ENCODE measurements at places on chromosomes 16 and 17. TPM values are rescaled to one million over a fixed set of nuclear protein-coding genes. Genes with fewer than 3 reads are reported as not detected.

Gene KRTAP2-3
- not detected for total RNA-seq

- no peak overlapping the region for H3K27ac ChIP-seq
- peaks cover 17% of the 10 kb centered on the region for H3K4me1 ChIP-seq
Measured at GRCh38 chr17:18993905-18994526, 10.5 kb downstream of the FAM83G start.

Gene PMFBP1
- 1.1 TPM for total RNA-seq

GRCh38 chr17:75913537-75914210, 9.0 kb upstream of the MRPL38 start:
- no peaks in the 10 kb centered on the region for H3K36me3 ChIP-seq
- H3K27ac ChIP-seq, result no peak overlapping the region
- H3K4me3 ChIP-seq, result no peak overlapping the region
- no peak for DNase-seq
- no peaks in the 10 kb centered on the region for H3K27me3 ChIP-seq

- H3K36me3 ChIP-seq, result peaks cover 5% of the 10 kb centered on the region
- H3K27me3 ChIP-seq, result no peaks in the 10 kb centered on the region
- no peak for DNase-seq
- H3K4me3 ChIP-seq, result peak overlapping the region; percentile 91
Measured at GRCh38 chr16:2428784-2429033, 538 bp upstream of the CCNF start.

DNA sequence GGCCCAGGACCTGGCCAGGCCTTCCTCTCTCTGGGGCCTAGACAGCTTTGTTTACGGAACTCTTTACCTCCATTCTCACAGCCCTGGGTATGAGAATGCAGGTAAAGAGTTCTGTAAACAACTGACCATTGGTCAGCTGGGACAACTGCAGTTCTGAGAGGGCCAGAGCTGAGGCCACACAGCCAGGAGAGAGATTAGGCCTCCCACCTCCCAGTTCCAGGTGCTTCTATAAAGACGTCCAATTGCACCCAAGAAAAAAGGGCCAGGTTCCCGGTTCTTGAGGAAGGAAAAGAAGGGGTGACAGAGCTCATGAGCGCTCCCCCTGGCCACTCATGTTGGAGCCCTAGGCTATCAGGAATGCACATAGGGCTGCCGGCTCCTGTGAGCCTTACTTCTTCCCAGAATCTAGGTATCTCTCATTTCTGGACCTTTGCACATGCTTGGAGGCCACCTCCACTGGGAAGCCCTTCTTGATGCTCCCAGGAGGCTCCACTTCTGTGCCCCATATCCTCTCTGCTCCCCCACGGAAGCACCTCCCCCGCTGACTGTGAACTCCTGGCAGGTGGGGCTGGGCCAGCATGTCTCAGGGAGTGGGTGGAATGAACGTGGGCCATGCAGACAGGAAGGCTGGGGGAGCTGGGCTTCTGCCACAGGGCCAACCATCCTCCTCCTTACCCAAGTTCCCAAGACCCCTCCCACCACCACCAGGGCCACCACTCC, 13.1 kb downstream of the CNGB1 start:
- H3K27ac ChIP-seq, result no peak overlapping the region
- H3K4me3 ChIP-seq, result no peak overlapping the region
- H3K27me3 ChIP-seq, result no peaks in the 10 kb centered on the region

DNA sequence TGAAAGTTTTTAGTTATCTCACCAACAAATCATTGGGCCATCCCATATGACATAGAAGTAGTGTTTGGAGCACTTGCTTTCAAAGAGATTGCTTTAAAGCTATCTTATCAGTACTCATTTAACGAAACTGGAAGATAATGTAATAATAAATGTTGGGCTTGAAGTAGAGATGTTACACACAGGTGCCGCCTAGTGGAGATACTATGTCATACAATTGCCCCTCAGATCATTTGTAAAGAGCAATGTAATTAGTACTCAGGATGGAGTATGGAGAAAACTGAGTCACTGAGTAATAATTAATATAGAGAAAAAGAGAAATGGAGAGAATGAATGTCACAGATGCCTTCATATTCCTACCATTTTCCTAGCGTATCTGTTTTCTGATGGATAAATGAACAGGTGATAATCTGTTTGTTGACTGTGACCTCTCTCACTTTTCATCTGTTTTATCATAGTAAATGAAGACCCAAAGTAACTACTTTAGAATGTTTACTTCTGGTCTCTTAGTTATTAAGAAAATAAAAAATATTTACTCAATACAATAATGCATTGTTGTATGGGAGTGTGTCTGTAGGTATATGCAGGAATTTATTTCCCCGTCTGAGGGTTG, 80.4 kb downstream of the EFCAB5 start:
- H3K27me3 ChIP-seq, result no peaks in the 10 kb centered on the region
- H3K4me3 ChIP-seq, result no peak overlapping the region
- no peak for DNase-seq
- H3K36me3 ChIP-seq, result no peaks in the 10 kb centered on the region
- no peak overlapping the region for H3K27ac ChIP-seq

DNA sequence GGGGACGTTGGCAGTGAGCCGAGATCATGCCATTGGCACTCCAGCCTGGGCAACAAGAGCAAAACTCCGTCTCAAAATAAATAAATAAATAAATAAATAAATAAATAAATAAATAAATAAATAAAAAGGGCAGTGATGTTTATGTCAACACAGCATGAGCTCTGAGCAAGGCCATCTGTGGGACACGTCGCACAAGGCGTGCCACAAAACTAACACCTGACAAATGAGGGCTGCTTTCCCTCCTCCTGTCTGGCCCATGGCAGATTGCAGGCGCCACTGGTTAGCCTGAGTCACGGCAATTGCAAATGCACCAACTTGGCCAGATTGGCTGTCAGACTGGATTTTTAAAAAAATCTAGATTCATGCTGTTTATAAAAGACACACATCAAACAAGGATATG, 25.9 kb upstream of the SPNS3 start:
- no peak overlapping the region for H3K27ac ChIP-seq
- no peaks in the 10 kb centered on the region for H3K4me1 ChIP-seq
- H3K36me3 ChIP-seq, result no peaks in the 10 kb centered on the region
- H3K4me3 ChIP-seq, result no peak overlapping the region
- no peak for DNase-seq
- H3K27me3 ChIP-seq, result no peaks in the 10 kb centered on the region

DNA sequence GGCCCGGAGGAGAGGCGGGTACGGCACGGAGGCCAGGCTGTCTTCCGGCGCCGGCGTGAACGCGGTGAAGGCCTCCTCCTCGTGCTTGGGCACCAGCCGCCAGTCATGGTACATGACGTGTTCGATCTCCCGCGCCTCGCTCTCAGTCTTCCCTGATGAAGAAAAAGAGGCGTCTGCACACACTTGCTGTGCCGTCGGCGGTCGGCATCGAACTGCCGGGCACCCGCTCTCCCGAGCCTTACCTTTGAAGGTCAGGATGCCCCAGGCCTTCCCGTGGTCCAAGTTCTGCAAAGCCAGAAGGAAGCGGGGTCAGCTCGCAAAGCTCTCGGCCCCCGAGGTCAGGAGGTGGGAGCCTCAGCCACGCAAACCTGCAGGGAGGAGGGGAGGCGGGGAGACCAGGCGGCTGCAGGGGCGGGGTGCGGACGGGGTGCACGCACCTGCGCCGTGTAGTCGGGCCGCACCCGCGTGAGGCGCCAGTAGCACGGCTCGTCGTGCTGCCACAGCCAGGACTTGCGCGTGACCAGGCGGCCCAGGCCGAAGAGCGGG, at the start of gene EME2:
TSS of gene EME2 (plus strand) at position 449 of the 546 bp plus-strand sequence. CDS start 418 bp downstream, outside the sequence.
- no peaks in the 10 kb centered on the region for H3K27me3 ChIP-seq
- H3K36me3 ChIP-seq, result peaks cover 50% of the 10 kb centered on the region
- H3K4me3 ChIP-seq, result peak within 1 kb of the TSS; percentile 99
- DNase-seq, result no peak

Gene ACE
- 8.1 TPM for total RNA-seq

DNA sequence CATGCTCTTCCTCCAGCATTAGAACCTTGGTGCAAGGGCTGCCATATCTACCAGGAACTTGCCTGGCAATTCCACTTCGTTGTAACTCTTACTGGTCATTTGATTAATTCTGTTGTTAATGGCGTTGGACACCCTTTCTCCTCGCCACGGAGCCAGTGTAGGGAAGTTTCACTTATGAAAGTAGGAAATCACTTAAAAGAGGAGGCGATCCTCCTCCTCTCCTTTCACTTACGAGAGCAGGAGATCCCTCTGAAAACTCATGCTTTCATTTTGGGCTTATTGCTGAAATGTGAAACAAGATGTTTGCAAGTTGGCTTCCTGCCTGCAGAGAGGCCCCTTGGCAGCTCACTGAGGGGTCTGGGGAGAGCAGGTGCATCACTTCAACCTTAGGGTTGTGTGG, 226.0 kb downstream of the SNX29 start:
- no peaks in the 10 kb centered on the region for H3K27me3 ChIP-seq
- no peak overlapping the region for H3K4me3 ChIP-seq
- no peak for DNase-seq
- no peak overlapping the region for H3K27ac ChIP-seq
- H3K4me1 ChIP-seq, result peaks cover 8% of the 10 kb centered on the region

- peaks cover 30% of the 10 kb centered on the region for H3K4me1 ChIP-seq
- H3K27ac ChIP-seq, result no peak overlapping the region
- H3K4me3 ChIP-seq, result no peak overlapping the region
- H3K27me3 ChIP-seq, result no peaks in the 10 kb centered on the region
- H3K36me3 ChIP-seq, result peaks cover 7% of the 10 kb centered on the region
Measured at GRCh38 chr17:596287-596686, 118.4 kb downstream of the VPS53 start.

Gene MT4
- not detected for total RNA-seq

GRCh38 chr16:69940676-69941075, 10.5 kb upstream of the CLEC18A start:
- no peak overlapping the region for H3K27ac ChIP-seq
- DNase-seq, result no peak
- no peaks in the 10 kb centered on the region for H3K27me3 ChIP-seq
- no peak overlapping the region for H3K4me3 ChIP-seq

- peak; percentile 89 for DNase-seq
- peak overlapping the region; percentile 86 for H3K4me3 ChIP-seq
- H3K36me3 ChIP-seq, result no peaks in the 10 kb centered on the region
- peak overlapping the region; percentile 48 for H3K27ac ChIP-seq
Measured at GRCh38 chr16:73058221-73058615, 10.3 kb upstream of the ZFHX3 start.

- no peaks in the 10 kb centered on the region for H3K36me3 ChIP-seq
- no peak for DNase-seq
- H3K4me3 ChIP-seq, result no peak overlapping the region
- no peaks in the 10 kb centered on the region for H3K27me3 ChIP-seq
Measured at GRCh38 chr16:78462288-78463208, 363.1 kb downstream of the WWOX start.

GRCh38 chr17:80737106-80738019, 192.7 kb downstream of the RPTOR start:
- H3K27ac ChIP-seq, result peak overlapping the region; percentile 57
- no peak overlapping the region for H3K4me3 ChIP-seq
- H3K27me3 ChIP-seq, result no peaks in the 10 kb centered on the region
- peaks cover 14% of the 10 kb centered on the region for H3K36me3 ChIP-seq
- peaks cover 23% of the 10 kb centered on the region for H3K4me1 ChIP-seq

DNA sequence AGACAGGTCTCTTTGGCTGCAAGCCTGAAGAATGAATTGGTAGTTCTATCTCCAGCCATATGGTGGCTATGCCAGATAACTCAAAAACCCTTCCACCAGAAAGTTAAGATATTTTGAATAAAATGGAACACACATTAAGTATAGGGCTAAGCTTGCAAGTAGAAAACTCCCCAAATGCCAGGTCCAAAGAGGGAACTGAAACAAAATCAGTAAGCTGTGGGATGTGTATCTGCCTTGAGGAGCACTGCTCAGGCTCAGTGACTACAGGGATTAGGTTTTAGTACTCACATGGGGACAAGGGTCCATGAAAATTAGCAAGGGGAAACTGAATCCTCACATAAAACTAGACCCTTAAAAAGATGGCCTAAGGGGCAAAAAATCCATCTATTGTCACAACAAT, 115.7 kb upstream of the PMFBP1 start:
- no peaks in the 10 kb centered on the region for H3K27me3 ChIP-seq
- no peaks in the 10 kb centered on the region for H3K4me1 ChIP-seq
- H3K4me3 ChIP-seq, result no peak overlapping the region
- DNase-seq, result no peak

Measured in spleen (tissue), 13 donors.